Activated T-cell treated with anti-CD3 and anti-CD28 coated beads for 4 hours (primary cell): ENCODE measurements at places on chromosomes 2 and 18.

- no peak for DNase-seq
Measured at GRCh38 chr2:84891355-84892010, 10.6 kb upstream of the TRABD2A start.

- no peak for DNase-seq
Measured at GRCh38 chr2:108877506-108877905, 90.9 kb downstream of the CCDC138 start.

GRCh38 chr2:28745876-28746275 lies 5.8 kb upstream of the PPP1CB start:
- DNase-seq = no peak

GRCh38 chr2:241064802-241065354 lies 37.2 kb downstream of the MTERF4 start:
- no peak for DNase-seq

DNA sequence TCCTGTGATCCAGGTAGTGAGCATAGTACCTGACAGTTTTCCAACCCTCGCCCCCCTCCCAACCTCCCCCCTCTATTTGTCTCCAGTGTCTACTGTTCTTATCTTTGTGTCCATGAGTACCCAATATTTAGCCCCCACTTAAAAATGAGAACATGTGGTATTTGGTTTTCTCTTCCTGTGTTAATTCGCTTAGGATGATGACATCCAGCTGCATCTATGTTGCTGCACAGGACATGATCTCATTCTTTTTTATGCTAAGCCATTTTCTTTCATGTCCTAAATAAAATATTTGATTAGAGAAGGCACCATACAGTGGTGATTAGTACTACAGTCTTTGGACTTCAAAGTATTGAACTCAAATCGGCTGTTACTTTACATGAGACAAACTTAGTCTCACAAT lies 1087.9 kb downstream of the CBLN2 start:
- no peak for DNase-seq

- DNase-seq = peak; percentile 64
Measured at GRCh38 chr2:54522624-54523281, 66.6 kb downstream of the SPTBN1 start.

GRCh38 chr2:54859997-54860701 lies 136.7 kb downstream of the EML6 start:
- no peak for DNase-seq

DNA sequence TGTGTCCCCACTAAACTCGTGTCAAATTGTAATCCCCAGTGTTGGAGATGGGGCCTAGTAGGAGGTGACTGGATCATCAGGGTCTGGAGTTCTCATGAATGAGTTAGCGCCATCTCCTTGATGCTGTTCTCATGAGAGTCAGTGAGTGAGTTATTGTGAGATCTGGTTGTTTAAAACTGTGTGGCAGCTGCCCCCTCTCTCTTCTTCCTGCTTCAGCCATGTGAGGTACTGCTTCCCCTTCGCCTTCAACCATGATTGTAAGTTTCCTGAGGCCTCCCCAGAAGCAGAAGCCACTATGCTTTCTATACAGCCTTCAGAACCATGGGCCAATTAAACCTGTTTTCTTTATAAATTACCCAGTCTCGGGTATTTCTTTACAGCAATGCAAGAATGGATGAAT lies 50.4 kb downstream of the AP1S3 start:
- no peak for DNase-seq

- DNase-seq = no peak
Measured at GRCh38 chr2:67997903-67998302, 64.9 kb downstream of the C1D start.

DNA sequence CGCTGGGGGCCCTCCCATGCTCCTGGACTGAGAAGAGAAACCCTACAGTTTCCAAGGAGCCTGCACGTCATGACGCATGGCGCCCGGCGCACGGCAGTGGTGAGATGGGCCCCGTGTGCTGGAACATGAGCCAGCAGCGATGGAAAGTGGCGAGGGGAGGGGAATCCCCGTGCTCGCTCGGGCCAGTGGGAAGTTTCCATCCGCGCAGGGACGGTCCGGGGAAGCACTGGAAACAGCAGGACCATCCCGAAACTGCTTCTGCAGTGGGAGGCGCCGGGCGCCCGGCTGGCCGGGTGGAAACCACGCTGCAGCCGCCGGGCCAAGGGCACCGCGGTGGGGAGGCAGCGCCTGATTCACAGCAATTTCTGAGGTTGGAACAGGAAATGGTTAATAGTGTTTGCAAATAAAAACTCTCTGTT lies 4.9 kb upstream of the PDCD1 start:
- DNase-seq = no peak

GRCh38 chr2:96436961-96437360 lies 68.2 kb downstream of the NEURL3 start:
- DNase-seq = no peak

GRCh38 chr2:5673145-5674025 lies 18.8 kb upstream of the SOX11 start:
- no peak for DNase-seq

- DNase-seq = no peak
Measured at GRCh38 chr2:9497017-9497416, 22.7 kb downstream of the IAH1 start.

DNA sequence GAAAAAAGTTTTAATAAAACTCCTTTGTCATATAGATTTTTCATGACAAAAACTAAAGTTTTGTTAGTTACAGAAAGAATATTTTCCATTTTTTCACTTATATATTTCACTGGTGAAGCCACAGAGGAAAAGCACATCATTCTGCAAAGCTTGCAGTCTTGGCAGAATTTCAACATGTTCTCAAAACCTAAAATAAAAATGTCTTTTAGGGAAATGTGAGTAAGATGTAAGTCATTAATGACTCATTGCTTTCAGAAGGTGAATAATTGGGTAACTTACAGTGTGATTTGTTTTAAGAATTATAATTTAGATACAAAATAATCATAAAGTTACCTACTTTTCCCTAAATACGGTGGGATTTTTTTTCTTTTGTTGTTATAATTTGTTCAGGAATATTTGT lies 43.4 kb upstream of the TNFRSF11A start:
- no peak for DNase-seq

DNA sequence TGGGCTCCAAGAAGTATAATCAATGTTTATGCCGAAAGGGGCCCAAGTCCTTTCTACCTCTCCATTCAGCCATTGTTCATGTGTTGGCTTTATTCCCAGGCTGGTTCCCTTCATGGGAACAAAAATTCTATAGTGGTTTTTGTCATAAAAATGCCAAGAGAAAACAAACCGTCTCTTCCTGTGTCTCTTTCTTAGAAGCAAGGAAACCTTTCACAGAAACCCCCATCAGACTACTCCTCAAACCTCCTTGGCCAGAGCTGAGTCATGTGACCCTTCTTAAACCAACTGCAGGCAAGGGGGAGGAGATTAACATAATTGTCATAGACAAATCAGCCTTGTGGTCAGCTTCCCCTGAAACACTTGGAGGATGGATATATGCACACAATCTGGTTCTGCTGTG lies 75.1 kb upstream of the TANK start:
- DNase-seq = no peak

DNA sequence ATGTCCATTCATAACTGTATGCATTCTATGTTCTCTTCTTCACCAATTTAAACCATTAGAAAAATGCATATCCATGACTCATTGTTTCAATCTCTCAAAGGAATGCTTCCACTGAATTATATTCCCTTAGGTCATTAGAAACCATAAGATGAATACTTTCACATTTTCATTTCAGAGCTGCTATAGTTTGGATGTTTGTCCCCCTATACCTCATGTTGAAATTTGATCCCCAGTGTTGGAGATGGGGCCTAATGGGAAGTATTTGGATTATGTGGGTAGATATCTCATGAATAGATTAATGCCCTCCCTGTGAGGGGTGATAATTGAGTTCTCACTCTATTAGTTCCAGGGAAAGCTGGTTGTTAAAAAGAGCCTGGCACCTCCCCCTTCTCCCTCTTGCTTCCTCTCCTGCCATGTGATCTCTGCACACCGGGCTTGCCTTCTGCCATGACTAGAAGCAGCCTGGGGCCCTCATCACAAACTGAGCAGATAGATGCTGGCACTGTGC lies 35.7 kb downstream of the THUMPD2 start:
- DNase-seq = no peak

DNA sequence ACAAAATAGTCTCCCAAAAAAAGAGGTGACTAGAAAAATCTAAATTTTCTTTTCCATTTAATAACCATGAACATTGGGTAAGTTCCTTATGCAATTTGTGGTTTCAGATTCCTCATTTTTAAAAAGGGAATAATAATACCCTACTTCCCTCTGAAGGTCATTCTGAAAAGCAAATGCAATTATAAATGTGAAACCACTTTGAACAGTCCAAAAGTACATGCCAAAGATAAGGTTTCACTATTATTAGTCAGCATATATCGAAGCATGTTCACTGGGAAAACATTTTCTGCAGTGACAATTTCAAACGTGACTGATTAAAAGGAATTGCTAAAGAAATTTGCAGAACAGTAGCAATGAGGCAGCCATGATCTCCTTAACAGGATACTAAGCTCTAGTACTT lies 100.1 kb upstream of the RNF152 start:
- no peak for DNase-seq
